Breast epithelium (tissue), 4 donors: ENCODE measurements at places on chromosomes 5 and 9. TPM values are rescaled to one million over a fixed set of nuclear protein-coding genes. Genes with fewer than 3 reads are reported as not detected.
A peak's percentile ranks its signal among the peaks of the same experiment; 100 is the strongest.

CDX1 gene
- not detected for total RNA-seq

LHX6 gene
- total RNA-seq, result 1.8 TPM

CAMLG gene
- total RNA-seq, result 53.4 TPM

CDK5RAP2 gene
- total RNA-seq, result 44.5 TPM

IFNA17 gene
- not detected for total RNA-seq

SHC3 gene
- 2.3 TPM for total RNA-seq

CTXN3 gene
- total RNA-seq, result not detected

FAM53C gene
- 23.3 TPM for total RNA-seq

SLC25A2 gene
- 2.0 TPM for total RNA-seq

WNT8A gene
- not detected for total RNA-seq

DNA sequence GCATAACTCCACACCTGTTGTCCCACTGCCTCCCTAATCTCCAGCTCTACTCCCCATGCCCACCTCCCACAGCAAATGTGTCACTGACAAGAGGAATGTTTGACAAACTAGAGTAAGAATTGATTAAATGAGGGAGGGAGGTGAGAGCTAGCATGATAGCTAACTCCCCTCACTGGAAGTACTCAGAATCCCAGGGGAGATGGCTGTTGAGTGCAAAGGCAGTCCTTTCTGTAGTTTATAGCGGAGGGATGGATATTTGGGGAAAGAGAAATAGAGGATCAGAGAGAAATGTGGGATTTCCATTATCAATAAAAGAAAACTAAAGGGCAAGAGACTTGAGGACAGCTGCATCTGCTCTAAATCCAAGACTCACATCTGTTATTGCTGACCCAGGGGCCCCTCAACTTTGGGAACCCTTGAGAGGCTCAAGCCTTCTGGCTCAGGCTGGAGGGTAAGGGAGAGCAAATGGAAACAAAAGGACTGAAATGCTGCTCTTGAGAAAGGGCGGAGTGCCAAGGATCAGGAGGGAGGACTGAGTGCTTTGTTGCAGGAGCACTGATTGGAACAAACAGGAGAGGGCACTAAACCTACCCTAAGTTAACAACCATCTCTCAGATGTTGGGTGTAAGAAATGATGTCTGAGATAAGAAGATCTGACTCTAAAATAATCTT lies 372.1 kb downstream of the NTRK2 start:
- H3K36me3 ChIP-seq, result no peaks in the 10 kb centered on the region
- H3K27ac ChIP-seq, result no peak overlapping the region
- no peak for DNase-seq
- no peaks in the 10 kb centered on the region for H3K4me1 ChIP-seq
- H3K27me3 ChIP-seq, result no peaks in the 10 kb centered on the region

DNA sequence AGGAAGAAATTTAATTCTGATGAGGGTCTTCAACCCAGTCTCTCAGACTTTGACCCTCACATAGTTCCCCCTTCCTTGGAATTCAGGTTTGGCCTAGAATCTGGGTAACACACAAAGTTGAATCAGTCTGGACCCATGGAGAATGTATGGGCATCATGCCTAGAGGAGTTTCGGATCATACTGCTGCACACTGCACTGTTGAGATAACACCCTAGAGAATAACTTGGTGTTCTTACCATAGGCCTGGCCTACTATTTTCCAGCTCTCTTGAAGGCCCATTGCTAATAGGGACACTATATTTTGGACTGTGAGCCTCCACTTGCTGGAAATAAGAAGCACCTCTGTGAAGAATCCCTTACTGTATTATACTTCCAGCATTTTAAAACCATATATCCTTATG lies 413.5 kb downstream of the PLK2 start:
- H3K4me3 ChIP-seq, result no peak overlapping the region
- H3K4me1 ChIP-seq, result no peaks in the 10 kb centered on the region
- no peak for DNase-seq
- H3K27me3 ChIP-seq, result no peaks in the 10 kb centered on the region
- no peaks in the 10 kb centered on the region for H3K36me3 ChIP-seq

DNA sequence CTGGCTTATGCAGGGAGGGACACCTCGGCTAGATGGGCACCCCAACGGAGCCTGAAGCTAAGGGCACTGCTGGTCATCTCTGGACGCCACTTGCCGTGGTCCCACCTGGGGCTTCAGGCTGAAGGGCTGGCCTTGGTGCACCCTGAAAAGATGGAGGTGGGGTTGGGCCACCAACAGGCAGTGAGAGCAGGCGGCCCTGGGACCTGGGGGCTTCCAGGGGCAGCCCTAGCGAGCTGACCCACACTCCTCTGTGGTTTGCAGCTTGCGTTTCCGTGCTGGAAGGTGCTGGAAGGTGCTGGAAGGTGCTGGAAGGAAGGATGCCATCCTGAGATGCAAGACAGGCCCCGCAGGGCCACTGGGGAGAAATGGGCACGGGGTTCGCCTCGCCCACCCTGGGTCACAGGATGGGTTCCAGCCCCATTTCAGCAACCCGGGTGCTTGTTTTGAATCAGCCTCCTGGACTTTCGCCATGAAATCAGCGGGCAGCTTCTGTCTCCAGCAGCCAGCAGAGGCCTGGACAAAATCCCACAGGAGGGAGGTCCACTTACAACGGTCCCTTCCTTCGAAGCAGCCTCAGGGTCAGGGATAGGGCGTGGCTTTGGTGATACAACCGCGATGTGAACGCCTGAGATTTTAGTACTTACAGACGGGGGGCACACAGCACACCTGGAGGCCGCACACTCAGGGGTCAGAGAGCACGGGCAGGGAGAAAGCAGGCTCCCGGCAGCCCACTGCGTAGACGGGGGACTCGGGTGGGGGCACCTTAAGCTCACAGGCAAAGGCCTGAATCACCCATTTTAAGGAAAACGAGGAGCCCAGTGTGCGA lies 303.1 kb upstream of the IRX4 start:
- no peak overlapping the region for H3K27ac ChIP-seq
- no peaks in the 10 kb centered on the region for H3K36me3 ChIP-seq
- H3K4me1 ChIP-seq, result no peaks in the 10 kb centered on the region
- DNase-seq, result peak; percentile 7
- H3K27me3 ChIP-seq, result no peaks in the 10 kb centered on the region
- H3K4me3 ChIP-seq, result no peak overlapping the region

DNA sequence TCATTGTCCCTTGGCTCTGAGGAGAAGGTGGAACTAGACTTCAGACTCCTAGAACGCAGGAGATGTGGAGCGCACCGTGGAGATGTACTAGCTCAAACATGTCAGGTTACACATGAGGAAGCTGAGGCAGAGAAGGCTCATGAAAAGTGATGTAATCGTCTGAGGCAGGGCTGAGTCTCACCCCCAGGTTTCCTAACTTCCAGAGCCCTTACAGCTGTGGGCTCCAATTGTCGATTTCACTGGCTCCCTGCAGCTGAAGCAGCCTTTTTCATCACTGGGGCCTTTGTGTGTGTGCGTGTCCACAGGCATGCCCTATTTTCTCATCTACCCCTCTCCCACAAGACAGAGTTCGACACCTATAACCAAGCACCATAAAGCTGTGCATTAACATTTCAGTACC lies 370.6 kb downstream of the NTRK2 start:
- H3K4me1 ChIP-seq, result no peaks in the 10 kb centered on the region
- no peak overlapping the region for H3K4me3 ChIP-seq
- no peaks in the 10 kb centered on the region for H3K27me3 ChIP-seq
- no peak for DNase-seq

- H3K27ac ChIP-seq, result no peak overlapping the region
- no peak overlapping the region for H3K4me3 ChIP-seq
- DNase-seq, result no peak
These were observed 429.3 kb downstream of the TMEM232 start for GRCh38 chr5:110297152-110297670.

- no peaks in the 10 kb centered on the region for H3K27me3 ChIP-seq
- DNase-seq, result no peak
- H3K4me1 ChIP-seq, result peaks cover 20% of the 10 kb centered on the region
- H3K36me3 ChIP-seq, result no peaks in the 10 kb centered on the region
These were observed 31.5 kb downstream of the RAPGEF1 start for GRCh38 chr9:131708226-131709002.

GRCh38 chr9:117466111-117466510 lies 51.3 kb upstream of the ASTN2 start:
- no peak overlapping the region for H3K4me3 ChIP-seq
- no peak overlapping the region for H3K27ac ChIP-seq
- no peaks in the 10 kb centered on the region for H3K4me1 ChIP-seq

GRCh38 chr5:125376059-125376641 lies 629.7 kb upstream of the ZNF608 start:
- no peak overlapping the region for H3K4me3 ChIP-seq
- no peak overlapping the region for H3K27ac ChIP-seq
- no peaks in the 10 kb centered on the region for H3K27me3 ChIP-seq

GRCh38 chr5:94691291-94691690 lies 72.8 kb downstream of the SLF1 start:
- no peaks in the 10 kb centered on the region for H3K4me1 ChIP-seq
- H3K27me3 ChIP-seq, result no peaks in the 10 kb centered on the region
- H3K4me3 ChIP-seq, result no peak overlapping the region
- DNase-seq, result no peak

DNA sequence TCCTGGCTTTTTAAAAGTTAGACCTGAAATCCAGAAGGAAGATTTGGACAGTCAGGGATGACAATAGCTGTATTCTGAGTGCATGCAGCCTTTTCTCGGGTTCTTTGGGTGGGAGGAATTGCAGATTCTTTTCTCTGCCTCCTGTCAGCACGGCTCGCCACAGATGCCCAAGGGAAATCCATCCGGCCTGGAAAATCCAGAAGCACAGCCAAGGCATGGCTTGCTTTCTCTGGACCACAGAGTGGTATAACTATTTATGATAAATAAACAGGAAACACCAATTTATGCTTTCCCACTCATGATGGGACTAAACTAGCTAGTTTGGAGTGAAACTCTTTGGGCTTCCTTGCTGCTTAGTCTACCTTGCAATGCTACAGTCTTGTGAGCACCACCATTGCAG lies 59.1 kb downstream of the C9orf152 start:
- no peaks in the 10 kb centered on the region for H3K4me1 ChIP-seq
- DNase-seq, result no peak
- H3K4me3 ChIP-seq, result no peak overlapping the region
- H3K36me3 ChIP-seq, result no peaks in the 10 kb centered on the region
- H3K27me3 ChIP-seq, result no peaks in the 10 kb centered on the region

DNA sequence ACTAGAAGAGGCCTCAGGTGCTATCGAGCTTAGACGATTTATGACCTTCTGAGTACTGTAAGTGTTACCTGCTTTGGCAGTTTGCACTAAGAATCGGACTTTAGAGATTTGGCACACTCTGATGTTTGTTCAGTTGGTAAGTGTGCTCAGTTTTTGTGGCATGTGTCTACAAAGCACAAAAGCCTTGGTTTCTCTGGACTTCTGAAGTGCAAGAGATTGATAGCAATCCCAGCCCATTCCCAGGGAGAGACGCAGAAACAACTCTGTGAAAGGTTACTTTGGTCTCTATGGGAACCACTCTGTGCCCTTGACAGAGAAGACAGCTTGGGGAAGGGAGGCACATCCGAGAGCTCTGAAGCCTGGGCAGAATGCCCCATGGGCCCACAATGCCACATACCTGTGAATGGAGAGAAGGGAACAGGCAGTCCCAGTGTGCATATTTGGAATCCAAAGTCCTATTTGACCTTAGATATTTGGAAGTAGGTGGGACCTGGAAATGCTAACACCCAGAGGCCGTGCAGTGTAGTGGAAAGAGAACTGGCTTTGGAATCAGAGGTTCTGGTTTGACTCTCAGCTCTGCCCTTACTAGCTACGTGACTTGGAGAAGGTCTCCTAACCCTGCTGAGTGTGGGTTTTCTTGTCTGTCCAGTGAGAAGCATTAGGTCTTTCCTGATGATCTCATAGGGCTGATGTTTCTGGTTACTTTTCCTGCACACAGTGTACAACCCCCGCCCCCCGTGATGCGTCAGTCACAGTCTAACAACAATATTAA lies 194.3 kb upstream of the VLDLR start:
- no peaks in the 10 kb centered on the region for H3K36me3 ChIP-seq
- no peak overlapping the region for H3K27ac ChIP-seq
- no peaks in the 10 kb centered on the region for H3K27me3 ChIP-seq
- H3K4me3 ChIP-seq, result no peak overlapping the region

DNA sequence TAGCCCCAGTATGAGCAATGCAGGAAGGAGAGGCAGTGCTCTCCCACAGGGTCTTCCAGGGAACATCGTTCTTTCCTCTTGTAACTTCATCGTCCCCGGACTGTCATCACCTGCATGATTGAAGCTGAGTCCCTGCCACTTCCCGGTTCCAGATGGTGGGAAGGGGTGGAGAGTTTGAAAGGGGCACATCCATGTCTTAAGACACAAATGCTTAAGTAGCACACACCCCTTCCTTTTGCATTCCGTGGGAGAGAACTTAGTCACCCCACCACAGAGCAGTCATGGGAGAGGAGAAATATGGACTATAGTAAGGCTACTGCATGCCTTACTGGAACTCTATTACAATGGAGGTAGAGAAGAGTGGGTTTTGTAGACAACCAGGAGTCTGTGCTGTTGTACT lies 165.3 kb upstream of the GAS1 start:
- DNase-seq, result no peak
- no peak overlapping the region for H3K4me3 ChIP-seq
- H3K27ac ChIP-seq, result no peak overlapping the region
- no peaks in the 10 kb centered on the region for H3K4me1 ChIP-seq
- H3K36me3 ChIP-seq, result no peaks in the 10 kb centered on the region

DNA sequence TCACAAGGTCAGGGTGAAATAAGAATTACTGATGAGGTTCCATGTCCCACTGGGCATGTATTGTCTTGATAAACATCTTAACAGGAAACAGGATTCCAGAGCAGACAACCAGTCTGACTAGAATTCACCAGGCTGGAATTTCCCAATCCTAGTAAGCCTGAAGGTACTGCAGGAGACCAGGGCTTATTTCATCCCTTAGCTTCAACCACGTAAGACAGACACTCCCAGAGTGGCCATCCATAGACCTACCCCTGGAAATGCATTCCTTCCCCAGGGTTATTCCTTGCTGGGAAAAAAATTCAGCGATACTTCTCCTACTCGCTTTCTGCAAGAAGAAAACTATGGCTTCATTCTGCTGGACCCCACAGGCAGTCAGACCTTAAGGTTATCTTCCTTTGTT lies 785.4 kb downstream of the NR2F1-AS1 start:
- H3K4me3 ChIP-seq, result no peak overlapping the region
- DNase-seq, result no peak
- no peaks in the 10 kb centered on the region for H3K4me1 ChIP-seq
- H3K36me3 ChIP-seq, result no peaks in the 10 kb centered on the region

DNA sequence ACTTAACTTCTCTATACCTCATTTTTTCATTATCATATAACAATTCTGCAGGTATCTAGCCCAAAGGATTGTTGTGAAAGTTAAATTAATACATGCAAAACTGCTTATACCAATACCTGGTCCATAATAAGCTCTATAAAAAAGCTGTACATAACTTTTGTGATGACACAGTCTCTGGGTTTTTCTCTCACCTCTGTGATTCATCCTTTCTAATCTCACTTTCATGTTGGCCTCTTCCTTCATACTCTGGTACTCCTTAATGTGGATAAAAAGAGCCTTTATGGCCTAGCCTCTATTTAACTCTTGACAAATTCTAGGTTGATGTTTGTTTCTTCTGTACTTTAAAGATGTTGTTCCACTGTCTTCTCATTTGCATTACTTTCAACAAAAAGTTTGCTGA lies 162.9 kb upstream of the ACOT12 start:
- peaks cover 5% of the 10 kb centered on the region for H3K36me3 ChIP-seq
- H3K27ac ChIP-seq, result no peak overlapping the region
- DNase-seq, result no peak
- no peaks in the 10 kb centered on the region for H3K27me3 ChIP-seq

- H3K27me3 ChIP-seq, result peaks cover 4% of the 10 kb centered on the region
- H3K27ac ChIP-seq, result no peak overlapping the region
- H3K36me3 ChIP-seq, result no peaks in the 10 kb centered on the region
- no peak for DNase-seq
- H3K4me1 ChIP-seq, result no peaks in the 10 kb centered on the region
- no peak overlapping the region for H3K4me3 ChIP-seq
These were observed 1.4 kb upstream of the SLC36A2 start for GRCh38 chr5:151348789-151349188.

- DNase-seq, result peak; percentile 65
- H3K36me3 ChIP-seq, result no peaks in the 10 kb centered on the region
- H3K27ac ChIP-seq, result peak overlapping the region; percentile 90
These were observed 49.3 kb downstream of the ZFAND5 start for GRCh38 chr9:72315510-72316311.
